Esophagus squamous epithelium (tissue), 5 donors: ENCODE measurements at places on chromosomes 12 and 14. TPM values are rescaled to one million over a fixed set of nuclear protein-coding genes. Genes with fewer than 3 reads are reported as not detected.

GRCh38 chr12:57852620-57853500 lies 6.3 kb upstream of the CTDSP2 start:
- no peak for DNase-seq
- no peaks in the 10 kb centered on the region for H3K36me3 ChIP-seq
- H3K27ac ChIP-seq = peak overlapping the region; percentile 79
- H3K27me3 ChIP-seq = no peaks in the 10 kb centered on the region
- H3K4me1 ChIP-seq = peaks cover 39% of the 10 kb centered on the region

SDSL gene
- total RNA-seq = 0.48 TPM

GRCh38 chr14:68509188-68509983 lies 283.5 kb downstream of the ZFP36L1 start:
- no peak for DNase-seq
- peaks cover 69% of the 10 kb centered on the region for H3K4me1 ChIP-seq
- no peak overlapping the region for H3K4me3 ChIP-seq
- peak overlapping the region; percentile 92 for H3K27ac ChIP-seq
- no peaks in the 10 kb centered on the region for H3K27me3 ChIP-seq

GARIN6 gene
- not detected for total RNA-seq

DNA sequence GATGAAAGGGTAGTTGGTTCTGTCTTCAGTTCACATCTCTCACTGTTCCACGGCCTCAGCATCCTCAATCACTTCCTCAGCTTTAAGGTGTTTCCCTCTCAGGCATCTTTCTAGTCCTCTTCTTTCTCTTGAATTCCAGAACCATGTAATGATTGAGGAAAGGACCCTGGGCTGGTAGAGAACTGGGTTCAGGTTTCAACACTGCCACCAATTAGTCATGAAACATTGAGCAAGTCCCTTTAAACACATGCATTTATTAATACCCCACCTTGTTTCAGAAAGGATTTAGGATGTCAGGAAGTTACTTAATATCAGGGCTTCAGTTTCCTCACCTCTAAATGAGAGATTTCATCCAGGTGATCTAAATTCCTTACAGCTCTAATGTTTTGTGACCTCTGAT lies 7.2 kb downstream of the DMAC2L start:
- no peak overlapping the region for H3K4me3 ChIP-seq
- no peaks in the 10 kb centered on the region for H3K27me3 ChIP-seq
- no peak for DNase-seq
- H3K27ac ChIP-seq = peak overlapping the region; percentile 77
- H3K4me1 ChIP-seq = peaks cover 45% of the 10 kb centered on the region

GRCh38 chr12:88958946-88959345 lies 378.7 kb upstream of the KITLG start:
- H3K27ac ChIP-seq = no peak overlapping the region
- H3K36me3 ChIP-seq = no peaks in the 10 kb centered on the region
- H3K4me1 ChIP-seq = no peaks in the 10 kb centered on the region
- no peak for DNase-seq
- peaks cover 14% of the 10 kb centered on the region for H3K27me3 ChIP-seq
- H3K4me3 ChIP-seq = no peak overlapping the region

KRT79 gene
- total RNA-seq = not detected

- peaks cover 17% of the 10 kb centered on the region for H3K4me1 ChIP-seq
- H3K27ac ChIP-seq = peak overlapping the region; percentile 87
- DNase-seq = no peak
- no peaks in the 10 kb centered on the region for H3K36me3 ChIP-seq
- H3K27me3 ChIP-seq = no peaks in the 10 kb centered on the region
Observed at GRCh38 chr14:61343991-61344405, 22.6 kb downstream of the PRKCH start.

GRCh38 chr12:111398530-111398929 lies 7.2 kb upstream of the SH2B3 start:
- no peak for DNase-seq
- peaks cover 62% of the 10 kb centered on the region for H3K27me3 ChIP-seq
- H3K36me3 ChIP-seq = no peaks in the 10 kb centered on the region
